AG10803 (cell line): ENCODE measurements at places on chromosomes 3 and 15.

DNA sequence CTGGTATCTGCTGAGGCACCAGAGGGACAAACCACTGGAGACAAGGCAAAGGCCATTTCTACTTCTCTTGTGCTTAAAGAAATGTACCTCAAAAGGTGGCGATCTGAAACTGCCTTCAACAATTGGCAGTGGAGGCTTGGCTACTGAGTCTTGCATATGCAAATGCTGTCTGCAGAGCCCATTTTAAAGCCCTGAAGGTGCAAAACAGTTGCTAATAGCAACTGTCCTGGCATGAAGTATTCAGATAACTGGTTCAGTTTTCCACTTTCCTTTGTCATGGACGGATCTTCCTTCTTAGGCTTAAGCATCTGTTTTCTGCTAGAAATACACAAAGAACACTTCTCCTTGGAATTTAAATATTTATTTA, 71.4 kb upstream of the PSMD6 start:
- no peak for DNase-seq

DNA sequence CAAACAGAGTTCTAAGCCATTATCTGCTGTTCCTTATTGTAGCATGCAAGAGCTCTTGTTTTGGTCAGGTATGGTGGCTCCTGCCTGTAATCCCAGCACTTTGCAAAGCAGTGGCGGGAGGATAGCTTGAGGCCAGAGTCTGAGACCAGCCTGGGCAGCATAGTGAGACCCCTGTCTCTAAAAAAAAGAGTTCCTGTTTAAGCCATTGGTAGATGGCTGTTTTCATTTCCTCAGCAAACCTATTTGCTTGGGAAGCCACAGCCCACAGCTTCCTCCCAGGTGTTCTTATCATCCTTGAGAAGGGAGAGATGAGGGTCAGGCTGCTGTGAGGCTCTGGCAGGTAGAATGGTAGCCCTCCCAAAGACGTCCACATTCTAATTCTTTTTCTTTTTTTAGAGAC, 24.4 kb upstream of the FAM81A start:
- DNase-seq, result no peak

- DNase-seq, result no peak
These were observed 459.6 kb upstream of the DPH6 start for GRCh38 chr15:36005542-36005941.

- DNase-seq, result no peak
These were observed 108.7 kb downstream of the MYO9A start for GRCh38 chr15:72009222-72009621.

DNA sequence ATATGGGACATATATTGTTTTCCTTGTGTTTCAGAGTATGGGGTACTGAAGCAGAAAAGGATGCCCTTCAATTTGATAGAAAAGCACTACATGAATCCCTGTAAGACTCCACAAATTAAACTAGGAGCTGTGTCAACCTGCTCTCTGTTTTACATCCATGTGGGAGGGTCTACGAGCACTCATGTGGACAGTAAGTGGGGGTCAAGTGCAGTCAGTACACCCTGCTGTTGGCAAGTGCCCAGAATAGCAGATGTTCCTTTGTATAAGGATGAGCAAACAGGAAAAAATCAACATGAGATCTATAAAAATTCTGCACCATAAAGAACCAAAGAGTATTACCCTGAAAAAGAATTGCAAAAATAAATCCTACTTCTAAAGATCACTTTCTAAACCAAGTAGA, 659.9 kb downstream of the SI start:
- DNase-seq, result no peak

GRCh38 chr3:193129607-193130006, 111.4 kb upstream of the PLAAT1 start:
- DNase-seq, result no peak

- peak; percentile 98 for DNase-seq
These were observed 132.6 kb upstream of the COL8A1 start for GRCh38 chr3:99505646-99506269.

DNA sequence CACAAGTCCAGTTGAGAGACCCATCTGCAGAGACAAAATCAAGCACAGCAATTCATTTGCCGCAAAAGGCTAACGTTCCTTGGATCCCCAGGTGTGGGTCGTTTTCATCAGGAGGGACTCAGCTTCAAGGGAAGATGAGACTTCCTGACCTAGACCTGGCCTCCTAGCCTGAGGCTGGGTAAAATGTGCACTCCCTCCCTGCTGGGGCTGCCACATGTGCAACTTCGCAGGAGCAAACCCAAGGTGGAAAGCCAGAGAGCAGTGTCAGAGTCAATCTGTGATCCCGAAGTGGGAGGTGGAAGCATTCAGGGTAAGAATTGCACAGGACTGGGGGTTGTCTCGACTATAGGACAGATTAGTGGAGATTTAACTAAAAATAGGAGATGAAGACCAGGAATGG, 164.7 kb upstream of the UMPS start:
- no peak for DNase-seq

DNA sequence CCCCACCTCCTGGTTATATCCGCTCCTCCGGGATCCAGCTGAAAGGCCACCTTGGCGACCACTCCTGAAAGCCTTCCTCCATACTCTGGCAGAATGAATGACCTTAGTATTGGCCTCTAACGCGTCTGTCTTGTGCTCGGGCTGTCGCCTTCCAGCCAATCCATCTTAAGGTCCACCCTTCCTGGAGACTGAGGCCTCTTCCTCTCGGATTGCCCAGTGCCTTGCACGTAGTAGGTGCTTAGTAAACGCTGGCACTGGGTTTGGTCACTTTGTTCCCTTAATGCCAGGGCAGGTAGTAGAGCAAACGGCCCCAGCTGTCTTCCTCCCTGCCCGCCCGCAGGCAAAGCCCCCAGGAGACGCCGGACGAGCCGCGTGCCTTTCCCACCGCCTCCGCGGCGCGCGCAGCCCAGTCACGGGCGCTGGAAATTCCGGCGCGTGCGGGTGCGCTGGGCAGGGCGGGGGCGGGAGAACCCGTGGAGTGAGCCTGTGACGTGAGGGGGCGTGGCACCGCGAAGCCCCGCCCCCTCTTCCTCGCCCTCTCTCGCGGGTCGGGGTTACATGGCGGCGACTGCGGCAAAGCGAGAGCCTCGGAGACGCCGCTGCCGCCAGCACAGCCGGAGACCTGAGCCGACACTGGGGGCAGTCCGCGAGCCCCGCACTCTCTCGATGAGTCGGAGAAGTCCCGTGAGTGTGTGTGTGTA, at the start of gene MAPK6:
Gene MAPK6 (plus strand): TSS at position 527 of the 701 bp plus-strand sequence. CDS start 27,242 bp downstream, outside the sequence.
- peak; percentile 92 for DNase-seq

DNA sequence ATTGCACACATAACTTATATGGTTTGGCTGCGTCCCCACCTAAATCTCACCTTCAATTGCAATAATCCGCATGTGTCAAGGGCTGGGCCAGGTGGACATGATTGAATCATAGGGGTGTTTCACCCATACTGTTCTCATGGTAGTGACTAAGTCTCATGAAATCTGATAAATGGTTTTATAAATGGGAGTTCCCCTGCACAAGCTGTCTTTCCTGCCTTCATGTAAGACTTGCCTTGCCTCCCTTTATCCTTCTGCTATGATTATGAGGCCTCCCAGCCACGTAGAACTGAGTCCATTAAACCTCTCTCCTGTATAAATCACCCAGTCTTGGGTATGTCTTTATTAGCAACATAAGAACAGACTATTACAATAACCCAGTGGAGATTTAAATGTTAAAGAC, 653.9 kb downstream of the ROBO1 start:
- DNase-seq, result no peak

DNA sequence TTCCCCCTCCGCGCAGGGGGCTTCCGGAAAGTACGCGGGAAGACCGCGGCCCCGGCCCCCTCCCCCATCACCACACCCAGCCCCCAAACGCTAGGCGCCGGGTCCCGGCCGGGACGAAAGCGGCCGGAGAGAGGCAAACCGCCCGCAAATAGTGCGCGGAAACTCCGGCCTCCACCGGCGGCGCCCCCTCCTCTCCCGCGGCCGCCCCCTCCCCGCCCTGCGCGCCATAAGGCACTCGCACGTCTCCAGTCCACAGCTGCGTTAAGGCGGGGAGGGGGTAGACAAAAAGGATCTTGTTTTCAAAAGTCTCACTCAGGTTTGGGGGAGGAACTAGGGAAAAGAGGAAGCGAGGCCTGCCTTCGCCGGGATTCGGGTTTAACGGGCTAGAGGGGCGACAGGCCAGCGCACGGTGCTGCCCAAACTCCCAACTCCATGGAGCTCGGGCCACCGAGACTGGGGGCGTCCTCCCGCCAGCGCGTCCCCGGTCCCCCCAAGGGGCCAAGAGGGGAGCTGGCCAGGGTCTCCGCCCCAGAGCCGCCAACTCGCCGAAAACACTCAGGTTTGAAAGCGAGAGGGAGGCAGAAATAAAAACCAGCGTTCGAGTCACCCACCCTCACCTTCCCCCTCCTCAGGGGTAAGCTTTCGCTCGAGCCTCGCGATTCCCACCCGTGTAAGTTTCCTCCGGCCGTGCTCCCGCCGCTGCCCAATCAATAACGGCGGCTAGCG, 1.8 kb downstream of the ANP32A start:
- DNase-seq, result peak; percentile 46

GRCh38 chr15:62904041-62904910, 138.3 kb upstream of the TPM1 start:
- DNase-seq, result no peak

GRCh38 chr3:185815391-185816282, 9.2 kb downstream of the IGF2BP2 start:
- peak; percentile 26 for DNase-seq

DNA sequence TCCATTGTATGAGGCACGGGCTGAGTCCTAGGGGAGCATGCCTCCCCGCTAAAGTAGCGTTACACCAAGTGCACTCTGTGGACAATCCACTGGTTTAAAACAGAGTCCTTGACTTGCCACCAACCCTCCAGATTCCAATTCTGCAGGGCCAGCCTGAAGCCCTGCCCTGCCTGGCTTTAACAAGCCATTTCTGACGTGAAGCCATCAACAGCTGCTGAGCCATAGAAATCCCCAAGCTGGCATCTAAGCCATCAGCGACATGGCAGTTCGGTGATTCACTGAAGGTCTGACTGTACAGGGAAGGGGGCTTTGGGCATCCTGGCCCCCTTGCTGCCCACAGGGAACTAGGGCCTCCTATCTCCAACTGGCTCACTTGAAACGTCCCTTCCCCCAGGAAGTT, 265.7 kb downstream of the UACA start:
- no peak for DNase-seq

GRCh38 chr3:152754303-152754702, 80.6 kb upstream of the P2RY1 start:
- DNase-seq, result no peak

DNA sequence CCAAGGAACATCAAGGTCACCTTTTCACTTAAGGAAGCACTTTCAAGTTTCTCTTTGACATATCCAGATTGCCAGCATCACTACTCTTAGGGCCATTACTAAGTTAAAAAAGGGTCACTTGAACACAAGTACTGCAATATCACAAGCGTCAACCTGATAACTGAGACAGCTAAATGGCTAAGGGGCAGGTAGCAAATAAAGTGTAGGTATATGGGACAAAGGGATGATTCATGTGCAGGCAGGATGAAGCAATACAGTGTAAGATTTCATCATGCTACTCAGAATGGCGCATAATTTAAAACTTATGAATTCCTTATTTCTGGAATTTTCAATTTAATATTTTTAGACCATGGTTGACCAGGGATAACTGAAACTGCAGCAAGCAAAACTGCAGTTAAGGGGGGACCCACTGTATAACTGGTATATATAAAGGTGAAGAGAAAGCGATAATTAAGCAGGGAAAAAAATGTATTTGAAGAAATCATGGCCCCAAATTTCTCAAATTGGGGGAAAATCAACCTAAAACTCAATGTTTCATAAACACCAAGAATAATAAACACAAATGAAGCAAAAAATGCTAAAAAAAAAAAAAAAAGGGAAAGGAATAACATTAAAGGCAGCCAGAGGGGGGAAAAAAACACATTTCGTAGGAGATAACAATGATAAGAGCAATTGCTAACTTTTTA, 13.1 kb downstream of the CCR1 start:
- DNase-seq, result no peak

- DNase-seq, result no peak
These were observed 497 bp upstream of the CLASP2 start for GRCh38 chr3:33718595-33718907.

- peak; percentile 64 for DNase-seq
These were observed 255.9 kb upstream of the CMC1 start for GRCh38 chr3:27985369-27986035.

- DNase-seq, result no peak
These were observed 56.1 kb upstream of the GALNT15 start for GRCh38 chr3:16118396-16118795.

- DNase-seq, result peak; percentile 55
These were observed 627 bp downstream of the DUSP7 start for GRCh38 chr3:52055537-52056351.

DNA sequence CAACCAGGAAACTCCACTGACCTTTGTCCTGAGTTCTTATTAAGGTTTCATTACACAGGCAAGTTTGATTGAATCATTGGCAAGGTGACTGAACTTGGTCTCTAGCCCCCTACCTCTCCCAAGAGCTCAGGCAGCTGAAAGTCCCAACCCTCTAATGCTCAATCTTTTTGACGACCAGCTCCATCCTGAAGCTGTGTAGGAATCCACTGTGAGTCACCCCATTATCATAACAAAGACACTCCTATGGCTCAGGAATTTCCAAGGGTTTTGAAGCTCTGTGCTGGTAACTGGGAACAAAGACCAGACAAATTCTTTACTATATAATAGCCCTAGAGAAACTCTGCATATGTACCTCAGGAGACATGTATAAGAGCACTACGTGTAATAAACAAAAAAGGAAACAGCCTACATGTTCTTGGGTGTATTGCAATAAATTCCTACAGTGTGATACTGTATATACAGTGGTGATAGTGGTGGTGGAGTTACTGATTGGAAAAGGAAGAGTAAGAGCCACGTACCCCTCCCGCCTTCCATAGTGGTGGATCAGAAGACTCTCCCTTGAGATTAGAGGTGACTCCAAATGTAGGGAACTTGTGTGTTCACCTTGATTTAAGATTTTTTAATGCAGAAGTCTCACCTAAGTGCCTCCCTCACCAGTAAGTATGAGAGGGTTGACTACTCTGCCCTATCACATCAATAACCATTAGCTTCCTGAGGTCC, 116.6 kb downstream of the ST8SIA2 start:
- peak; percentile 22 for DNase-seq

GRCh38 chr3:111454551-111454950, 87.4 kb upstream of the CD96 start:
- DNase-seq, result no peak

DNA sequence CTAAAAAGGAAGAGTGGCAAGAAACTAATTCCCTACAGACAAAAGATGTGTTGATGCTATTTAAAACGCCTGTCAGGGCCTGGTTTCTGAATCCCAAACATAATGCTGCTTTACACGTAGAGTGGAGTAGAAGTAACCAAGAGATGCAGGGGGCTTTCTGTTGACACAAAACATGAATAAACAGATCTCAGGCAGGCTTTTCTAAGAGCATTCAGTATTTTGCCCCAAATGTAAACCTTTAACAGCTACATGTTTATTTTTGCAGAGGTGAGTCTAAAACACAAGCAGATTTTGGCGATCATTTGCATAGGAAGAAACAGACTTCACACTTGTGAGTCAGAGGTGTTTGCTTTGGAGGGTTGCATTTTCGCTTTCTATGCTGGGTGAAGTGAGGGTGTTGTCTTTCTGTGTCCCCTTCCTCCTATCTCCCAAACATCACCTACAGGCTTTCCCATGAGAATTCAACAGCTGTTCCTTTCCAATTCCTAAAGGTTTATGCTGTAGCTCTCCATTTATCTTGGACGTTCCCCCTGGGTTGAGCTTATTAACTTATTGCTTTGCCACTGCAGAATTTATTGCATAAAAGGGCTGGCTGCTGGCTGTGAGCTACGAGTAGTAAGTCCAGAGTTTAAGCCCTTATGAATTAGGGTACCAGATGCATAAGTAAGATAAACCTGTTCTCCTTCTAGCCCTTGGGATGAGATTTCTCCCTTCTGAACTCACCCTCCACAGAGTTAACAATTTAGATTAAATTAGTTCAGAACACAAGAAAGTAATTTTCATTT, 156.7 kb downstream of the DIPK2A start:
- DNase-seq, result no peak
